NCI-H524 (cell line): ENCODE measurements at places on chromosomes 6 and 20.
A peak's percentile ranks its signal among the peaks of the same experiment; 100 is the strongest.

GRCh38 chr20:16283978-16284377, 289.3 kb downstream of the KIF16B start:
- no peak for DNase-seq

GRCh38 chr20:37939701-37940560, 37.0 kb downstream of the VSTM2L start:
- DNase-seq = peak; percentile 46

- DNase-seq = no peak
These were observed 54.2 kb downstream of the BCAS4 start for GRCh38 chr20:50848846-50849673.

DNA sequence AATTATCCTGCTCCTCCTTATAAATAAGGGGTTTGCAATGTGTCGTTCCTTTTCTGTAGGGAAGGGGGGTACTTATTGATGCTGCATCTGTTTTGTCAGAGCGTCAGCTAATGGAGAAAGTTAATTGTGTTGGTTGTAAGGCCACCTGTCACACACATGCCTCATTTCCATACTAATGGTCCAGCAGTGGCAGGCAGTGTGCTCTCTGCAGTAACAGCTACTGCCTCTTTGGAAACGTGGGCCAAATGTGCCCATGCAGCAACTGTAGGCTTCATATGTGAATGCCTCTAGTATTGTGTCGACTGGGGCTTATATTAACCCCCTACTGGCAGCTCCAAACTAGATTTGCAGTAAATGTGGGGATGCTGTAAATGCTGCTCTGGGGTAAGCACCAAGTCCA, 56.3 kb upstream of the OLIG3 start:
- peak; percentile 98 for DNase-seq

- DNase-seq = no peak
These were observed 1278.8 kb upstream of the EYS start for GRCh38 chr6:66985816-66986215.

- DNase-seq = no peak
These were observed 478.8 kb downstream of the CD83 start for GRCh38 chr6:14596410-14596809.

- DNase-seq = no peak
These were observed 68.5 kb downstream of the TMEM200A start for GRCh38 chr6:130434174-130434873.

DNA sequence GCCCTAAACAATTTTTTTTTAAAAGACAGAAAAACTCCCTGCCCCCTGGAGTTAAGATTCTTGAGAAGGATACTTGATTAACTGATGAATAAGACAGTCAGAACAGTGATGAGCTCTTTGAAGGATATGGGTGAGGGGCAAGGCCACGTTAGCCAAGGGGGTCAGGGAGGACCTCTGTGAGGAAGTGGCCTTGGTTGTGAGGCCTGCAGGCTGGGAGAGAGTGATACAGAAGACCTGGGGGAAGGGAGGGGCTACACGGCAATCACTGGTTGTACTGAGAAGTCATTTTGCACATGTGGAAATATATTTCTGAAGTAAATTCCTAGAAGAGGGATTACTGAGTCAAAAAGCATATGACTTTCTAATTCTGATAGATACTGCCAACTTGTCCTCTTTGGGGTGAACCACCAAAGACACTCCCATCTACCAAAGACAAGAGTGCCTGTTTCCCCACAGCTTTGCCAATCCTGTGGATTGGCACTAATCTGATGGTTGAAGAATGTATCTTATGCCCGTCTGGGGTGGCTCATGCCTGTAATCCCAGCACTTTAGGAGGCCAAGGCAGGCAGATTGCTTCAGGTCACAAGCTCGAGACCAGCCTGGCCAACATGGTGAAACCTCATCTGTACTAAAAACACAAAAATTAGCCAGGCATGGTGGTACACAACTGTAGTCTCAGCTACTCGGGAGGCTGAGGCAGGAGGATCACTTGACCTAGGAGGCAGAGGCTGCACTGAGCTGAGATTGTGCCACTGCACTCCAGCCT, 22.3 kb upstream of the BCAS4 start:
- no peak for DNase-seq

GRCh38 chr20:10131732-10132345, 86.8 kb upstream of the SNAP25 start:
- DNase-seq = no peak

DNA sequence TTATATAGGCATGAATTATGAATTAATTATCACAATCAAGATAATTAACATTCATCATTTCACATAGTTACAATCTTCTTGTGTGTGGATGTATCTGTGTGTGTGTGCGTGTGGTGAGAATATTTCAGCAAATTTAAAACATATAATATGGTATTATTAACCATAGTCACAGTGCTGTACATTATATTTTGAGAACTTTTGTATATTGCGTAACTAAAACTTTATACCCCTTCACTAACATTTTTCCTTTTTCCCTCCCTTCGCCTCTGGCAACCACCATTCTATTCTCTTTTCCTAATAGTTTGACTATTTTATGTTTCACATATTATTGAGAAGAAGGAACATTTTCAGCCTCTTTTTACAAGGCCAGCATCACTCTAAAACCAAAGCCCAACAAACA, 176.8 kb downstream of the HTR1B start:
- DNase-seq = no peak

- DNase-seq = no peak
These were observed 11.9 kb upstream of the STK38 start for GRCh38 chr6:36559011-36559793.

DNA sequence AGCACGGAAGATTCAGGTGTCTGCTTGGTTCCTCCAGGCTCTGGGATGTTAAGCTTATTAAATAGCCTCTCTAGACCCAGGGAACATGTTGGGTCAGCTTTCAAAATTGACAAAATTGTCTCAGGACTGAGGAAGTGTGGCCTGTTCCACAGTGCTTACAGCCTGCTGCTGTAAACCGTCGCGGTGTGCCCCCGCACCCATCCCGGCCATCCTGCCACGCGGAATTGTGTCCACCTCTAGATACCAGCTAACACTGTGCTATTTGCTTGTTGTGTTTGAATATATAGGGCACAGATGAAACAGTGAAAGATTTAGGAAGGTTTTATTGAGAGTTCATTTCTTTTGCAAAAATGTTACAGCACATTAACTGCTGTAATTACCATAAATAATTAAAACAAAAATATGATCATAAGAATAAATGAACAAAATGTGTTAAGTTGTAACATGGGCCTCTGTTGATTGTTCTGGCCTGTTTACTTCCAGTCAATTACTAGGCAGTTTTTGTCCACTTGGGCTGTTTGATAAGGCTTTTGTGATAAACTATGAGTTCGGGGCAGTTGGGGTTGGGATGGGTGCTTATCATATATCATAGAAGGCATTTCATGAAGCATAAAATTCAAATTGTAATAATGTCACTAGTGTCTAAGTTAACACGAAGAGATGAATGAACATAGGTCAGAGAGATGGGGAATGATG, 77.4 kb downstream of the ARID1B start:
- DNase-seq = no peak

DNA sequence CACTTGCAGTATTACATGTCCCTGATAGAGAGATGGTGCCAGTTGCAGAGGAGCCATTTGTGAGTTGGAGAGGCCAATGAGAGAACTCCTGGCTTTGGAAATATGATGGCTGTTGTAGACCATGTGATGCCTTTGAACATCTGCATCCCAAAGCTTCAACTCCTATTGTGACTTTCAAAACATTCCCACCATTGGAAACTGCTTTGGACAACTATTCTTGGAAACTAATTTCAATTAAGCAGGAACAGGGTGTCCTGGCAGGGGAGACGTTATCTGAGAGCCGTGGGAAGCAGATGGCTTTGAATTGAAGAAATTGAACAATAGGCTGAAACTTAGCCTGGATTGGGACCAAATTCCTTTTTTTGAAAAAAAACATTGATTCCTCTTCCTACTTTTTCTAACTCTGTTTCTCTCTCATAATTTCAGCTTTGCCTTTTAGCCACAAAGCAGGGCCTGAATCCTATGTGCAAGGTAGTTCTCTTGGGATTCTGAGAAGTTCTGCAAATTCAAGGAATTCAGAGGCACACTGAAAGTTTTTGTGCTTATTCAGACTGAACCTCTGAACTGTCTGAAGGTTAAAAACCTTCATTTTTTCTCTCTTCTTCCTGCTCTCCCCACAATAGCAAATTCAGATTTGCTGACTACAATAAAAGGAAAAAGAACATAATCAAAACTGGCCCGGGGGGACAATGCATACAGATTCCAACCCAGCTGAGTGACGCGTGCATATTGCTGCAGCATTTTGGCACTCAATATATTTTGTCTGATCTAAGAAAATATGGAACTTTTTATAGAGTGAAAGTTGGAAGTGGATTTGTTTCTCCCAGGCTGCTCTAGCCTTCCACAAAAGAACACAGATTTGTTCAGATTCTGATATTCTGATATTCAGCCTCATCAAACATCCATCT, 720.4 kb upstream of the CHD6 start:
- no peak for DNase-seq

DNA sequence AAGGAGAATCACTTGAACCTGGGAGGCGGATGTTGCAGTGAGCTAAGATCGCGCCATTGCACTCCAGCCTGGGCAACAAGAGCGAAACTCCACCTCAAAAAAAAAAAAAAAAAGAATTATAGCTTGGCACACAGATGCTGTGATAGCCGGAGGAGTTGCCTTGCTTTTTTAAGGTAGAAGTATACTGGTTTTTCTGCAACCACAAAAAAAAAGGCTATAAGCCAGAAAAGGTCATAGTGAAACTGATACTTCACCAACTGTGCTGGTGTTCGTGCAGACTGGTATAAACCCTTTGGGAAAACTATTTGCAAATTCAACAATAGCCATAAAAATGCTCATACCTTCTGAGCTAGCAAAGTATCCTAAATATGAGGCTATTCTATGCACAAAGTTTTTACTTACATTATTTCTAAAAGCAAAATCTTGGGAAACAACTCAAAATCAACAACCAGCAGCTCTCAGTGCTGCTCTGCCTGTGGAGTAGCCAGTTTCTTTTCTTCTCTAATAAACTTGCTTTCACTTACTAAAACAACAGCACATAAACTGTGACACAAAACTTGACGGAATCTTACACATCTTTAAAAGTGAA, 44.0 kb downstream of the B4GALT5 start:
- DNase-seq = no peak

GRCh38 chr20:3621111-3621510, 42.1 kb downstream of the GFRA4 start:
- peak; percentile 34 for DNase-seq

DNA sequence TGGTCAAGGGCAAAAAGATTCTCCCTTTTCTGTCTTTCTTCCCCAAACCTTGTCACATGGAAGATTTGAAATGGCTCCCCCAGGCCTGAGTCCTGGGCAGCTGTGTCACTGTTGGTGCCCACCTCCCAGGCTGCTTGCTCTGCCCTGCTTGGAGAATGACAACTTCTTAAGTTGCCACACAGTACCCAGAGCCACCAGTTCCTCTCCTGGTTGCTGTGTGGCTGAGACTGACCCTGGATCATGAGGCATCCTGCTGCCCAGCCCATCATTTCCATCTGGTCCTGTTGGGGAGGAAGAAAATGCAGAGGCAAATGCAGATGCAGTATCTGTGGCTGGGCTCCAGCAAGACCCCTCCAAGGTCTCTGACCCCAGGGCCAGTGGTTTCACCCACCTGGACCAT, 113.7 kb downstream of the PHACTR3 start:
- no peak for DNase-seq

- DNase-seq = no peak
These were observed 27.4 kb upstream of the RREB1 start for GRCh38 chr6:7080311-7080710.

- no peak for DNase-seq
These were observed 19.0 kb downstream of the NUDT3 start for GRCh38 chr6:34373511-34373910.

DNA sequence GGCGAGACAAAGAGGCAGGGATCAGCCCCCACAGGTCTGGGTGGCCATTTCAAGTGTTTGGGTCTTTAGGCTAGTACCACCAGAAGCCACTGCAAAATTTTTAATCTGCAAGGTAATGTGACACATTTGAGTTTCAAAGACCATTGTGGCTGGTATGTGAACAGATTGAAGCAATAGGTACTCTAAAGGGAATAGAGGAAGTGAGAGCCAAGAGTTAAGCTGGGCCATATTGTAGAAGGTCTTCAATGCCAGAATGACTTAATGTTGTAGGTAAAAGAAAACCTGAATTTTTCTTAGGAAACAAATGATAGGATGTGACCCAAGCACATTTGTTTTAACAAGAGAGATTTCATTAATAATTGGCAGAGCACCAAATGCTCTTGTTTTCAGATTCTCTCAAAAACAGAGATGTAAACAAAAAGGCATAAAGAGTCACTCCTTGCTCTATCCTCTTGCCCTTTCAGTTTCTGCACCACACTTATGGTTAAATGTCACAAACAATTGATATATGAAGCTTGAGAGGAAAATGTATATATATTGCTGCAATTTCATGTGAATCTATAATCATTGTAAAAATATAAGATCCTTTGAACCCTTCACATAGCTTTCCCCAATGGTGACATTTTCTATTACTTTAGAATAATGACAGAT, 307.1 kb upstream of the PLN start:
- no peak for DNase-seq

- no peak for DNase-seq
These were observed 22.3 kb downstream of the BEND6 start for GRCh38 chr6:56977192-56977591.

DNA sequence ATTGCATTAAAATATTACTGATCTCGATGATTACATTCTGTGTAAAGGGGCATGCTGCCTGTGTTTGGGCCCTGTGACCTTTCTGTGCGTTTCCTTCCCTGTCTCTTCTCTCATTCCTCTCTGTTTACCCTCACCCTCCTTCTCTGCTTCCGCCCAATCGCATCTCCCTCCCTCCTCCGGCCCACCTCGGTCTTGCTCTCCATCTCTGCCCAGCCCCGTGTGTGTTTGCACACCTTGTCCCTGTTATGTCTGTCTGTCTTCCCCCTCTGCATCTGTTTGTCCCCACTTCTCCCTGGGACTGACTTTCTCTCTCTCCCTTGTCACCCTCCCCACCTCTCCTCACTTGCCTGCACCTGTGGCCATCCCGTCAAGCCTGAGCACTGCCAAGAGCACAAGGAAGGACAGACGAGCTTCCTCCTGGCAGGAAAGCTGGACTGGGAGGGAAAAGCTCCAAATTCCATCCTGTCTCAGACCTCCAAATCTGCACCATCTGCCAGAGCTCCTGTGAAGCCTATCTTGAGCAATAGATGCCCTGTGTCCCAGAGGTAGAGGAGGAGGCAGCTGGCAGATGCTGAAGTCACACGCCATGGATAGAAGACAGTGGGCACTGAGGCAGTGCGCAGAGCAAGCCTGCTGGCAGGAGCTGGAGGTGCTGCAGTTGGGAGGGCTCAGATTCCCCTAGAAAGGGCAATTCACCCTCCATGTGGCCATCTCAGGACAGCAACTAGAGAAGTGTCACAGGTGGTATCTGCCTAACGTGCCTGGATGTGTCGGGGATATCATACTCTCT, 172.3 kb downstream of the PTPRT start:
- peak; percentile 95 for DNase-seq
